Stimulated activated CD8-positive, alpha-beta memory T cell treated with anti-CD3 and anti-CD28 coated beads, Interleukin-15, amount 100 ng/mL, for 24 hours (primary cell): ENCODE measurements at places on chromosomes 5 and 9.

DNA sequence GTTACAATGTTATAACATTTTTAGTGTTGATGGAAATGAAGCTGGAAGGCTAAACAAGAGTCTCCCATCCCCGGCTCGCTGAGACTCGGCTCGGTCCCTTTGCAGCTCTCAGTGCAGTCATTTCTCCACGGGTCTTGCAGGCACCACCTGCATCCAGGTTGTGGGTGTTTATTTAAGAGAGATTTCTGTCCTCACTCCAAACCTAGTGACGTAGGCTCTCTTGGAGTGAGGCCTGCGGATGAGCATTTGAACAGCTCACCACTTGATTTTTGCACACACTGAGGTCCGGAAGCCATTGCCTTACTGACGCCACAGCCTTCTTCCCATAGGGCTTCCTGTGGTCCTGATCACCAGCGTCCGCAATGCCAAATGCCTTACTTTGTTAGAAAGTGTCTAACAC is 197.7 kb upstream of the OTULINL start:
- DNase-seq, result no peak

- no peak for DNase-seq
Observed at GRCh38 chr5:119131530-119132304, 60.8 kb downstream of the DMXL1 start.

GRCh38 chr9:20865347-20865746 is 166.1 kb downstream of the HACD4 start:
- DNase-seq, result no peak

GRCh38 chr5:18036531-18036930 is 402.3 kb downstream of the TAF11L14 start:
- no peak for DNase-seq

- DNase-seq, result no peak
Observed at GRCh38 chr5:10746711-10747110, 14.3 kb downstream of the DAP start.

DNA sequence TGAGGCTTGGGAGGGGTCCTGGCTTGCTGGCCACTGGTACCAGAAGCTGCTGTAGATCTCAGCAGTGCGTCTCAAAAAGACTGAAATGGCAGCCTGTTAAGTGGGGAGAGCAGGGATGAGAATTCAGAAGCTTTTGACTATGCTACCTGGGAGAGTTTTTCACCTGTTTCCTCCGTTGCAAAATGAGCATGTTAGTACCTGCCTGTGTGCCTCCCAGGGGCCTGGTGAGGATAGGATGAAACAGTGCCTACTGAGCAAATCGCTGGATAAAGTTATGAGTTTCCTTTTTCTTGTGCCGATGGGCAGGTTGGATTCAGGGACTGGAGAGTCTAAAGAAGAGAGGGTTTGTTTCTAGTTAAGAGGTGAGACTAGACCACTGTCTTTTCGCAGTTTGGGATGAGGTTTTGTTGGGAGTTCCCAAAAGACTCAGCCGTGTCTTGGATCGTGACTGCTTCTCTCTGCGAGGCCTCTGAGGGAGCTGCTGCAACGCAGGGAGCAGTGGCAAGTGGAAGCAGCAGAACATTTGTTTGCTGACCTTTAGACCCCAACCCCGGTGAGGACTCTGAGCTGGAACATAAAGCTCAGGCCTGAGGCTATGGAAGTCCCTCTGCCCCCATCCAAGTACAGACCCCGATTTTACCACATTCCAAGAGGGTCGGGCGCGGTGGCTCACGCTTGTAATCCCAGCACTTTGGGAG is 1.4 kb downstream of the RALGPS1 start:
- DNase-seq, result no peak

DNA sequence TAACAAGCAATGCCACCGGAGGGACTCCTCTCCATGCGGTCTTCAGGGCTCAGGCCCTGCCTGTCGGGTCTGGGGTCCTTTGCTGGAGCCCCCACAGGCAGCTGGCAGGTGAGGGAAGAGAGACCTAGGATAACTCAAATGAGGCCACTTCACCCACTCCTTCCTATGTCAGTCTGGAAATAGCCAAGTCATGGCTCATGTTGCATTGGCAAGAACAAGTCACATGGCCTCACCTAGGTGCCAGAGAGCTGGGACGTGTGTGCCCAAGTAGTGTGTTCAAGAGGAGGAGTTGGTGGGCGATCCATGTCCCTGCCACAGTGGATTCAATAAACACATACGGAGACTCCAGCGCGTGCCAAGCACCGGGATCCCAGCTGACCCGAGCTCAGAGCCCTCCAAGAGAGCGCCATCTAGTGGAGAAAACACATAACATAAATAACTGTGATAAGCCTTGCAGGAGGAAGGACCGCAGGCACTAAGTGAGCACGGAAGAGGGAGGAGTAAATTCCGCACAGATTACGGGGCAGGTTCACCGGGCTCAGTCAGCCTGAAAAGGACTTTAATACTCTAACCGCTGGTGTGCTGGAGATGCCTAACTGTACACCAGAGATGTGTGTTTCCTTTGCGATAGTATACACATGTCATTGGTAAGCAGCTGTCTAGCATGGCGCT is 580.8 kb downstream of the CCDC171 start:
- no peak for DNase-seq

DNA sequence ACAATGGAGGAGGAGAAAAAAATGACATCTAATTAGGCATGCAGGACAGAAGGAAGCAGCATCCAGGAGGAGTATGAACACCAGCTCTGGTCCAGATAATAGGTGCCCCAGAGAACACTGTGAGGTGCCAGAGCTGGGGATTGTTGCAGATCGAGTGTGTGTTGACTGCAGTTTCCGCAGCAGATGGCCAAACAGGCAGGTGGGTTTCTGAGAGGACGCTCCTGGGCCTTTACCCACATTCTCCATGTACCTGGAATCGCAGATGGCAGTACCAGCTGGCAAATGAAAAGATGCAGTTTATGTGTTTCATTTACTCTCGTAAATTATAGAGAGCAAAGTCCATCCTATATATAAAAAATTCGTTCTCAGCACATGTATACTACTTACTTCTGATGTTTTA is 182.2 kb upstream of the ISL1 start:
- no peak for DNase-seq

DNA sequence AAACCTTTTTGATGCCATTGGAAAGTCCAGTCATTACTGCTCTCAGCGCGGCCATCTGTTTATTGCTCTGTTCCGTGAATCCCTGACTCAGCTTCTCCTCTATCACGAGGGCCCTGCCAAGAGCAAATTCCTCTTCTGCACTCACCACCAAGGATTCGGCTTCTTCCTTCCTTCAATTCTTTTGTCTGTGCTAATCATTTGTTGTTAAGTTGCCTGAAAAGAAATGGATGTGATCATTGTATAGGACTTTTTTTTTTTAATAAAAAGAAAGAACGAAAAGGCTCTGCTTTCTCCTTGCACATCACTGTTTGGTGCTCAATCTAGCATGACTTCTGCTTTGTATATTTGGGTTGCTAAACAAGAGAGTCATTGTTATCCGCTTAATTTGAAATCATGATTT is 128.7 kb upstream of the PIK3R1 start:
- no peak for DNase-seq

GRCh38 chr5:149667829-149668330 is 62.2 kb upstream of the PPARGC1B start:
- no peak for DNase-seq

GRCh38 chr5:180207593-180207992 is 1.4 kb downstream of the RASGEF1C start:
- DNase-seq, result no peak

DNA sequence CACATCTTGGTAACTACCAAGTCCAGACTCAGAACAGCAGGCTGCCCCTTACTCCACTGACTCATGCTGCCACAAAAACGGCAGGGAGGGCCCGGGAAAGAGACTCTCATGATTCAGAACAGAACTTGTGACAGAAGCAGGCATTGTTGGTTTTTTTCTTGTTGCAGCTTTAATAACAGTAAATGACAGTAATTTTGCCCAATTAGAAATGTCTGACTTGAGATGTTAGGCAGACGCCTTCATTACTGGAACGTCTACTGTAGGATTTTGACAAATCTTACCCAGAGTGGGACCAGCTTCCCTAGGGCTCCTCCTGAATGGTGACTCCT is 77.9 kb downstream of the SEMA5A start:
- no peak for DNase-seq

DNA sequence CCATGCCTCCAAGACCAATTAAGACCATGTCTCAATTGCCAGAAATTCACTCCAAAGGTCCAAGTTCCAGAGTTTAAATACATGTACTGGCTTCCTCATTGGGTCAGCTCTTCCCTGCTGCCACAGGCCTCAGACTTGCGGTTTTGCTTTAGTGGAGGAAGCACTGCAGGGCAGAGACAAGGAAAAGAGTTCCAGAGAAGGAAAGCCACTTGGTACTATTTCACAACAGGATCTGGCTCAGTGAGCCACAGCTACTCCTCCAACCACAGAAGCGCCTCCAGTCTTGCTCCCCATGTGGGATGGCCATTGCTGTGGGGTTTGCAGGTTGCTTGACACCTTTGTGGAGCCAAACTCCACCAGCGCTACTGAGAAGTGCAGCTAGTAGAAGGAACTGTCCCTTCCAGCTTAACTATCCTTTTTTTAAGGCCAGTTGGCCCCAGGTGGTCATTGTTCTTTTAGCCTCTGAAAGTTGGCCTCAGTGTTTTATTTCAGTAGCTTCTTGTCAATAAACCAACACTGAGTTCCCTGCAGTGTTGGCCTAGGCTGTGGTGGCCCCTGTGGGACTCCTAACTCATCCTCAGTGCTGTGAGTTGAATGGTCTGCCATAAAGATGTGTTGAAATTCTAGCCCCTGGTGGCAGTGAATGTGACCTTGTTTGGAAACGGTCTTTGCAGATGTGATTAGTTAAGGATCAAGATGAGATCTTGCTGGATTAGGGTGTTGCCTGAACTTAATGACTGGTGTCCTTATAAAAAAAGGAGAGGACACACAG is 93.7 kb upstream of the DAP start:
- DNase-seq, result no peak
